ENCODE measurements at places on chromosomes 5 and 9.

DNA sequence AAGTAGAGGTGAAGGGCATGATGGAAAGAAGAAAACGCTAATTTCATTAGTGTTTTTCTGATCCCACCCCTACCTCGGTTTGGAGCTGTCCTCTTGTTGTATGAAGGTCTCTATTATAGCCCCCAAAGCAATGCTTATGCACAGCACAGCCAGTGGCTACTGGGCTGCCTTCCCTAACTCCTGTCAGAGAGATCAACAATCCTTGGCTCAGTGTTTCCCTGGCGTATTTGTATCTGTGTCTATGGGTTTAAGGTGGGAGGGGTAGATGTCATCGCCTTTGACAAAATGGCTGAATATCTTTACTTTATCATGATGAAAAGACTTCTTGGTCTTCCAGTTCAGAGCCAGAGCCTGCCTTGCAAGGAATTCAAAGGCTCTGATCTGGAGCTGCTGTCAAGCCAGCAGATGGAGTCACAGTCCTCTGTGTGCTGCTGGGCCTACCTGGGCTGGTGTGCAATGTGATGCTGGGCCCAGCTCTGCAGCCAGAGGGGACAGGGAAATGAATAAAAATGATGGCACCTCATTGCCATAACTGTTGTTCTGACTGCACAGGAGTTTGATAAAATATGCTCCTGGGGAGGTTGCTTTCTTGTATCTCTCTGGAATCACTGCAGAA is 20.1 kb upstream of the HSPA9 start:
- no peak for DNase-seq

- no peak for DNase-seq
These were observed 208.9 kb upstream of the PRR16 start for GRCh38 chr5:120255214-120255613.

- no peak for DNase-seq
These were observed 75.4 kb upstream of the MAN2A1 start for GRCh38 chr5:109614301-109614700.

- DNase-seq, result no peak
These were observed 59.9 kb downstream of the ABLIM3 start for GRCh38 chr5:149201121-149201637.

- DNase-seq, result no peak
These were observed 6.5 kb downstream of the SPAAR start for GRCh38 chr9:35915681-35916294.

- no peak for DNase-seq
These were observed 35.1 kb downstream of the CDH10 start for GRCh38 chr5:24609706-24610105.

DNA sequence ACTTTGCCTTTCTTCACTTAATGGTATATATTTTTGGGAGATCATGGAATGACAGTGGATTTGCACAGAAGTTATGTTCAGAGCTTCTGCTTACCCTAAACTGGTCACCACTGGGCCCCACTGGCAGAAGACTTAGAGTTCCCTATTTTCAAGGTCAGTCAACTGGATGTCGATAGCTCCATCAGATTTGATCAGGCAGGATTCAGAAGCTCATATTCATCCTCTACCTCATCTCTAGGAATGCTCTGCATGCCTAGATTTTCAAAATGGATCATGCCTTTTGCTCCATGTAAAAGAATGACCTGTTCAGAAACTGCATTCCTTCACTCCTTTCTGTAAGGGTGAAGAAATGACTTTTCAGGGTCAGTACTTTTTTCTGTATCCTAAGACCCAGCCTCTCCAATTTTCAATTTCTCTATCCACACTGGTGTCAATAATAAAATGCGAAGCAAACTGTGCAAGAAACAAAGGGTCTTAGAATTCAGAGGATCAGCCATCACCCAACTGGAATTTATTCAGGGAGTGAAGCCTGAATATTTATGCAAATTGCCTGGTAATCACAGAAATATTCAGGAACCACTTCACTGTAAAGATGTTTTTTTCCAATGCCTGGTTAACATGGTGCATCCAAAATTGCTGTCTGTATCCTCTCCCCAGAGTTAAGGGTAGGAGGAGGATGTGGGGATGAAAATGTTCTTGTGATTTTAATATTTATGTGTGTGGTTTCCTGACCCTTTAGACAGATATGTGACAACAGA is 125.4 kb downstream of the DOCK2 start:
- no peak for DNase-seq

GRCh38 chr5:140633021-140633471 is at the start of gene CD14:
CD14 (minus strand) TSS chr5:140633175; CDS start chr5:140633071, 104 bp downstream.
- no peak for DNase-seq

DNA sequence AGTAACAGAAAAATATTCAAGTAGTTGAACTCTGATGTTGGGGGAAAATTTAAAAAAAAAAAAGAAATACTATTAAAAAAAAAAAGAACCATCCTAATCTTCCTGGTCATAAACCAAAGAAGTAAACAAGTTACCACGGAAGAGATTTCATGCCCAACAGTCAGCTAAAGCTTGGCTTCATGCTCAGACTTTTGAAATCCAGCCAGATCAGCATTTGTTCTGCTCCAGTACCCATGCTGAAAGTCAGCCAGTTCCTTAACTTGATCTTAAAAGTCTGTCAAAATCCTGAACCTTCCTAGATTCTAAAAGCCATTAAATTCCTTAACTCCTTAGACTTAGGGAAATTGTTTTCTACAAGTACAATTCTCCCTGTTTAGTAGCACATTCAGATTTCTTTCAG is 908.7 kb upstream of the CDH9 start:
- DNase-seq, result no peak

DNA sequence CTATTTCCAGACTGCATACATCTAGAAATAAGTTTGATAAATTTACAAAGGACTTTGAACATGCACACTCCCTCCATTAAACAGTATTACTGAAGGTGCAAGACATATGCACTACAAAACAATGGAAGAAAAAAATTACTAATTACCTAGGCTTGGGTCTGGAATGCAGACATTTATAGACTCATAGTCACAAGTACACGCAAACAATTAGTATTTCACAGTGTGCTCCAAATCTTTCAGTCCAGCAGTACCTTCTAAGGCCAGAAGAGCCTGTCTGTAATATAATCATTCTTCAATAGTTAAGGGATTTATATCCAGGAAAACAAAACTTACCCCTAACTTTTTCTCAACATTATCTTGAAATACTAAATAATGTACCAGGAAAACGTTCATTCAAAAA is 11.2 kb downstream of the RICTOR start:
- DNase-seq, result no peak

DNA sequence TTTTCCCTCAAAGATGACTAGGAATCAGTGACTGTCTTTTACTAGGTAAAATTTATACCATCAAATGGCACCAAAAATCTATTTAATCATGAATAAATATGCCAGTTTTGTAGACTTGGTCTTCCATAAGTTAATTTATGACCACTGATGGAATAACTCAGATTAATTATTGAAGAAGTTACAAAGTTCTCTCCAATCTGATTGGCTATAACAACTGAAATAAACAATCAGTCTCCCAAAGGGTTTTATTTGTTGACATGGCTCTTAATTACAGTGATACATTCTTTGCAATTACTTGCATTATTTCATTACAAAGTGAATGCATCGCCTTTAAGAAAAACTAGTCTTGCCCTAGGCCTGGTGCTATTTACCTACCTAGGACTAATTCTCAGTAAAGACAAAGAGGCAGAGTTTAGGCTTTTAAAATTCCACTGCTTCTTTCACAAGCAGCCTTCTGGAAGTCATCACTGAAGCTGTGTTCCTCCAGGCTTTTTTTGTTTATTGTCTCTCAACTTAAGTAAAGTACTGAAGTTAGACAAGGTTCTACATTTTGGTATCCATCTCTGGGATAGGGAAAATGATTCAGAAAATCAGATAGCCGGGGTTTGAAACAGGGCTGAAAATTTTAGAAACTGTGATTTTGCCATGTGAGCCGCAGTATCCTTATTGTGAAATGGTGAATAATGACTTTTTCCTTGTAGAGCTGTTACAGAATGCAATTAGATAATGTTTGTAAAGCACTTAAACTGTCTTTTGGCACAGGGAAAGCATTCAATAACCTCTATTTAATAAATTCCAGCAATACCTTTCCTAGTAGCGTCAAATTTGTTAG is 2.5 kb downstream of the STOM start:
- no peak for DNase-seq

GRCh38 chr5:11050596-11051304 is 289.7 kb upstream of the DAP start:
- DNase-seq, result no peak

DNA sequence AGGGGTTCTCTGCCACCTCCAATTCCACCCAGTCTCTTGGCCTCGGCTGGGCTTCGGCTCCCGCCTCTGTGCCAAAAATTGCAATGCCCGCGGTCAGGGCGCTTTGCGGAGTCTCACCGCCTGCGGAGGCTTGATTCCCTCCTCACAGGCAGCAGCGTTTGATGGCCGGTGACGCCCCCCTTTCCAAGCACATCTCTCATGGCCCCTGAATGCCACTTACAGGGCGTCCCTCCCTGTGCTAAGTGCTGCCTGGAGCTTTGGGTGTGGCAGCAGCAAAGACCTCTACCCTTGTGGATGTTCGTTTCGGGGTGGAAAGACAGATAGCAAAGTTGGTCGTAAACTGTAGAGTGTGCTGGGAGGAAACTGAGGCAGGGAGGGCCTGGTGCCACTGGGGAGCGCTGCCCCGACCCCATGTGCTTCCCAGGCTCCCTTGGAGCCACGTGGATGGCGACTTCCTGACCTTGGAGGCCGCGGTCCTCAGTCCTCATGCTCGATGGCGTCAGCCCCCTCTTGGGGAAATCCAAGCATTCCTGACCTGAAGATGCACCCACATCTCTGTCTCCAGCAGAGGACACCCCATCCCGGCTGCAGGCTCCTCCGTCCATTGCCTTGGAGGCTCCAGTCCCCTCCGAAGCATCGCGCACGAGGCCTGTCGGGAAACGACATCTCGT is 249.2 kb upstream of the IRX4 start:
- no peak for DNase-seq

DNA sequence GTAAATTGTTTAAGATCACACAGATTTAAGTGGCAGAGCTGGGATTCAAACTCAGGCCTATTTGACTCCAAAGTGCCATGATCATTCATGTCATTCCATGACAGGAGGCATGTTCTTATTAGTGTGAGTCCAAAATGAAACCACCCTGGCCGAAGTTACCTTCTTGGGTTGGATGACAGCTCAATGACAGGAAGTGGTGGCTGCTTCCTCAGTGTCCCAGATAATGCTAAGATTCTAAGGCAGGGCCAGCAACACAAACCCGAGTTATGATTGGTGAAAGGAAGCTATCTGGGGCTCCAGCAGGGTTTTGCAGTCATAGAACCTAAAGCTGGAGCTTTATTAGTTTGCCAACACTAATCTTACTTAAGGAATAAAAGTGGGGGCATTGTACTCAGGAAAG is 340.4 kb downstream of the SLIT3 start:
- DNase-seq, result no peak

DNA sequence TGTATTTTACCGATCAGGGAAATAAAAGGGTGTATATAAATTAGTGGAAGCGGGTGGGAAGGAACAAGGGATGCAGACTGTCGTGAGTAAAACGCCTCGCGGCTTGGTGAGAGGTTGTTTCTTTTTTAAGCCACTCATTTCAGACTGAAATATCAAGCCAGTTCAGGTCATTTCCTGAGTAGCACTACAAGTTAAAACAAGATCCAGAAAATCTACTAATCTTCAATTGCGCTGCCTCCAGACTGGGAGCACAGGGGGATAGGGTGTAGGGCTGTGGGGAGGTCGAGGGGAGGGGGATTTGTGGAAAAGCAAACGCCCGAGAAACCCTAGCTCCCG is 140.8 kb downstream of the TSSK1B start:
- no peak for DNase-seq

GRCh38 chr9:98368366-98369065 is 113.1 kb upstream of the TBC1D2 start:
- DNase-seq, result no peak

- DNase-seq, result no peak
These were observed 32.9 kb downstream of the PALM2AKAP2 start for GRCh38 chr9:109812818-109813281.

DNA sequence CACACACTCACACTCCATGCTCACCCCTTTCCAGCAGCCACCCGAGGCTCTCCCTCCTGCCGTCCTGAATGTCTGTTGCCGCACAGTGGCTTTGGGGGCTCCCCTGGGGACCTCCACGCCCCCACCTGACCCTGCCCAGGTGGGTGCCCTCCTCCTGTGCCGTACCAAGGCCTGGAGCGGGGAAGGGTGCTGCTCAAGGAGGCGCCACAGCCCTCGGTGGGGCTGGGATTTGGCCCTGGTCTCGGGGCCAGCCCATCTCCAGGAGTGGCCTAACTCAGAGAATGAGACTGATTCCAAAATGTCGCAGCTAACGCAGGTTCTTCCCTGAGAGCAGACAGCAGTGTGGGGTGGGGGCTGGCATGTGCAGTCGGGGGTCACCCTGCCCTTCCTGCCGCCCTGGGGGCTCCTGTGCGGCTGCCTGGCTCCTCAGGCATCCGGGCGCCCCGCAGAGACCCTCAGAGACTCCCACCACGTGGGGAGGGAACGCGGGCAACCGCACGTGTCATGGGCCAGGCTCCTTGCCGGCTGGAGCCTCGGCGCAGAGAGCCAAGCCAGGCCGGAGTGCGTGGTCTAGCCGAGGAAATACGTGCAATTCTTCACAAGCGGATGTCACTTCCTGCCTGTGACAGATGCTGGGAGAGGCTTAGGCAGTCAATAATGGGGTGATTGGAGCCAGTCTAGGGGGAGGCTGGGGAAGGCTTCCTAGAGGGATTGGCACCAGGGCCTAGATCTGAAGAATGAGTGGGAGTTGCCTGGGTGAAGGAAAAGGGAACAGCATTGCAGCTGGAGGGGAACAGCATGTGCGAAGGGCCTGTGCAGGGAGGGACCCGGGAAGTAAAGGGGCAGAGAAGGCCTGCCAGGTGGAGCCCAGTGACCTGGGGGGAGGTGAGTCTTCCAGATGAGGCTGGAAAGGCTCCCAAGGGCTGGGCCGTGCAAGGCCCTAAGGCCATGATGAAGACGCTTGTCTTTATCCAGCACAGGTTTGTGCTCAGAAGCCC is 44.1 kb downstream of the C9orf50 start:
- DNase-seq, result no peak

DNA sequence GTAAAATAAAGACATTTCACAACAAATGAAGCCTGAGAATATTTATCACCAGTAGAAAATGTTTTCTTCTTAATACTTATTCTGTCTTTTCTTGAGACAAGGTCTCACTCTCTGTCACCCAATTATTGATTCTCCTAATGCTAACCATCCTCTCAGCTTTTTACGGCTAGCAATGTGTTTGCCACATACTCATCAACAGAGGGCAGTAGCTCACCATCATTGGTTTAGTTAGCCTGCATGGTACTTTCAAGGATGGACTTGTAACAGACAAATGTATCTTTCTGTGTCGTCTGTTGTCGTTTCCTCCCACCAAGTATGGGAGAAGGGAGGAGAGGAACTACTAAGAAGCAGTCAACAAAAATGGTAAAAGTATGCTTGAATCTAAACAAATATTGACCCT is 5.9 kb upstream of the ACO1 start:
- DNase-seq, result no peak

DNA sequence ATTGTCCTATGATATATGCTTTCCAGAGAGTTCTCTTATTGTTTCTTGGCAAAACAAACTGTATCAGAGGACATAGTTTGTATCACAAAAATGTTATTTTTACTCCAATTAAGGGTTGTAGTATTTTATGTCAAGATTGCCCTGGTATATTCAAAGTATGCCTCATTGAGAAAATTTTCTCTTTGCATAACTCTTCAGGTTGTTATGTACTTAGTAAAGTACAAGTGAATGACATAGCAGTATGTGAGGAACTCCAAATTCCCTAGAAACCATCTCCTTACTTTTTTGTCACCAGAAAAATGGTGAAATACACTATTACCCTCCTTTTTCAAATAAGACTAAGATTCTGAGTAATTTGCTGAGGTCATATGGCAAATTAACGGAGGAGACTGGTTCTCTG is 355.3 kb downstream of the NFIB start:
- DNase-seq, result no peak

Data from activated T-cell treated with anti-CD3 and anti-CD28 coated beads, Interleukin-2, amount 50 U/mL, for 1 hour (primary cell).